ENCODE measurements at places on chromosomes 1 and 21. TPM values are rescaled to one million over a fixed set of nuclear protein-coding genes. Genes with fewer than 3 reads are reported as not detected.

GRCh38 chr21:45592208-45592619 is 50.0 kb upstream of the SLC19A1 start:
- DNase-seq = no peak
- no peaks in the 10 kb centered on the region for H3K36me3 ChIP-seq
- no peaks in the 10 kb centered on the region for H3K4me1 ChIP-seq
- H3K4me3 ChIP-seq = no peak overlapping the region

SPRR5 gene
- not detected for polyA plus RNA-seq

GRCh38 chr1:209409780-209410179 is 173.7 kb upstream of the CAMK1G start:
- no peaks in the 10 kb centered on the region for H3K36me3 ChIP-seq
- DNase-seq = no peak
- no peak overlapping the region for H3K27ac ChIP-seq

DNA sequence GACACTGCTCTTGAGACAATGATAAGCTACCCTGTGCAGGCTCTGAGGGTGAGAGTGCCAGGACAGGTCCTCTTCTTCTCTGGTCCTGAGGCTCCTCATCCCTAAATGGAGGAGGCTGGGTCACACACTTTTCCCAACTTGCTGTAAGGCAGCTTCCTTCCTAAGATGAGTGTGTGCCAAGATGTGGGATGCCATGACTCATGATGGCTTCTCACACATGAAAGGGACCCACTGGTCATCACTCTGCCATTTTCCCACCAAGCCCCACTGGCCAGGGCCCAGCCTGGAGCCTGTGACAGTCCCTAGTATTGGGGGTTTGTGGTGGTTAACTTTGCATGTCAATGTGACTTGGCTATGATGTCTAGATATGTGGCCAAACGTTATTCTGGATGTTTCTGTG is 54.4 kb downstream of the CNIH3 start:
- H3K27ac ChIP-seq = no peak overlapping the region
- no peaks in the 10 kb centered on the region for H3K36me3 ChIP-seq
- DNase-seq = no peak

DNA sequence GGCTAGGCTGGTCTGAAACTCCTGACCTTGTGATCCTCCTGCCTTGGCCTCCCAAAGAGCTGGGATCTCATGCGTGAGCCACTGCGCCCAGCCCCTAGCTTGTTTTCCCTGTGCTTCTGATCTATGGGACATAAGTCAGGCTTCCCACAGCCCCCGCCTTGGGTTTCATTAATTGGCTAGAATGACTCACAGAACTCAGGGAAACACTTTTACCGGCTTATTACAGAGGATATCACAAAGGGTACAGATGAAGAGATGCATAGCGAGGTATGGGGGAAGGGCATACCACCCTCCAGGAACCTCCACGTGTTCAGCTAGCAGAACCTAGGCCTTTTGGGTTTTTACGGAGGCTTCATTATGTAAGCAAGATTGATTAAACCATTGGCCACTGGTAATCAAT is 1.5 kb upstream of the MAP1LC3C start:
- no peaks in the 10 kb centered on the region for H3K36me3 ChIP-seq
- H3K4me1 ChIP-seq = no peaks in the 10 kb centered on the region
- DNase-seq = no peak
- H3K27me3 ChIP-seq = 0 out of 3 replicates have a peak, but pooled peaks cover 8% of the 10 kb centered on the region

NOC2L gene
- 40.5 TPM for polyA plus RNA-seq

GOLT1A gene
- polyA plus RNA-seq = 25.8 TPM

UMODL1 gene
- polyA plus RNA-seq = not detected

LHX8 gene
- polyA plus RNA-seq = not detected

HENMT1 gene
- not detected for polyA plus RNA-seq

All from HepG2 (cell line).